ENCODE measurements at places on chromosomes 7 and 10. TPM values are rescaled to one million over a fixed set of nuclear protein-coding genes. Genes with fewer than 3 reads are reported as not detected.

DNA sequence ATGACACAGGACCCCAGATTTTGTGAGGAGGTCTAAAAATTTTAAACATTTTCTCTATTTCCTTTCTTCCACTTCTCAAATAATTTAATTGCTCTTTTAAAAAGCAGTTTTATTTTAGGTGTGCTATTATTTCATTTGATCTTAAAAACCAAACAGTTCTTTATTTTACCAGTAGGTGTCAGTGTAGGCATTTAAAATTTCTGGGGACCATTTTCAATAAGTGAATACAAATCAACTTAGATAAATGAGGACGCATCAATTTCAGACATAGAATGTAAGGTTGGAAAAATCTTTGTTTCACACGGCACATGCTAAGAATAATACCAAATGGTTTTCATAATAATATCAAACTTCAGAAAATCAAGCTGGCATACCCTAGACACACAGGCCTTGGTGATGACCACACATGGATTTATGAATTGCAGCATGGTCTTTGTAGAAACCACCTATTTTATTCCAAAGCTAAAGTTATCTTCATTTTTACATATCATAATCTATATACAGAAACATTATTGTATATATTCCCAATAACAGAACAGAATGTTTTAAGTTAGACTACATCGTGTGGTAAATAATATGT, 127.6 kb upstream of the SLC26A5 start:
- DNase-seq: peak; percentile 81

DNA sequence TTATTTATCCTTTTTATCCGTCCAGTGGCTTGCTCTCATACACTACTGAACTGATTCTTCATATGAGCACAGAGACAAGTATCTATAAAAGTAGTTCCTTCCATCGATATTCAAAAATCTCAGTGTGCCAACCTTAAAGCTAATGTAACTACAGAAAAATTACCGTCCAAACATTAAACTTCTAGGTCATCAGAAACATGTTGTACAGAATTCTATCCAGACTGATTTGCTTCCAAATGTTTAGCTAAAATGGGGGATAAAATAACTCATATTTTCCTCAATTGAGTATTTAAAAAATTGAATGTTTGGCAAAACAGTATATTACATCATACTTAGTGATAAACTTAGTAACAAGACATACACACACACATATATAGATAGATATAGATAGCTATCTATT, 584.7 kb upstream of the SEMA3D start:
- DNase-seq: no peak

DNA sequence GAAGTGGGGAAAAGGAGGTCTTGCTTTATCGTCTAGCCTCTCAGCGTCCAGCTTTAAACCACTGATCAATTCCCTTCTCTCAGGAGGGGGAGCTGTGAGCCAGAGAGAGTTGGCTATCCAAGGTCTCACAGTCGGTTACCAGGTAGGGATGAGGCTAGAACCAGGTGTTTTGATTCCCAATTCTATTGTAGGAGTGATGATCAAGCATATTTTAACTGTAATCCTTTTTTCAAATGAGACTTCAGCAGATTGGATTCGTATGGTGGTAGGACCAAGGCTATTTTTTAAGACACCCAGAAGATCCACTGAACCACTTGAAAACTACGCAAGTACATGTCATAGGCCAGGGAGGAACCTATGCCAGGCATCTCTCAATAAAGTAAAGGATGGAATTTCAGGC, 8.4 kb downstream of the MINDY4 start:
- no peak for DNase-seq

- no peak for DNase-seq
Observed at GRCh38 chr7:141943846-141944245, 2.9 kb downstream of the CLEC5A start.

GRCh38 chr7:7257899-7258692, 75.8 kb downstream of the C1GALT1 start:
- no peak for DNase-seq

FKBP6 gene
- total RNA-seq: not detected

- DNase-seq: no peak
Observed at GRCh38 chr7:2934211-2934731, 90.2 kb upstream of the GNA12 start.

- DNase-seq: no peak
Observed at GRCh38 chr10:123913688-123914268, 22.2 kb upstream of the CPXM2 start.

DNA sequence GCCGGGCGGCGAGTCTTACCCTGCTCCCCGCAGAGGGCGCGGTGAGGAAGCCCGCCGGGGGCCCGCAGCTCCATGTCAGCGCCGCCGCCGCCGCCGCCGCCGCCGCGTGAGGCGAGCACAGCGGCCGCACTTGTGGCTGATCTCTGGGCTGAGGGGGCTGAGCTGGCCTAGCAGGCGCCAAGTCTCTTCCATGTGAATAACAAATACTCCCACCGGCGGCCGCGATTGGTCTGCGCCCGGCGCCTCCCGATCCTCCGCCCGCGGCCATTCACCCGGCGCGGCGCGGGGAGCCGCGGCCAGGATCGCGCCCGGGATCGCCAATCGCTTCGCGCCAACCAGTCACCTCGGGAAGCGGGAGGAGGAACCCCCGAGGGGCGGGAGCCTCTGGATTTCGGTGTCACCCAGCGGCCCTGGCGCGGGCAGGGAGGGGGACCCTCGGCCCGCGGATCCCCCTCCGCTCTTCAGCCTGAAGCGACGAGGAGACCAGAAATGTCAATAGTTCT, at the start of gene GRM8:
GRM8 (minus strand) TSS at position 164 of the 503 bp plus-strand sequence.
- peak; percentile 20 for DNase-seq

GRCh38 chr10:77005871-77006270, 631.7 kb downstream of the KCNMA1 start:
- peak; percentile 87 for DNase-seq

DNA sequence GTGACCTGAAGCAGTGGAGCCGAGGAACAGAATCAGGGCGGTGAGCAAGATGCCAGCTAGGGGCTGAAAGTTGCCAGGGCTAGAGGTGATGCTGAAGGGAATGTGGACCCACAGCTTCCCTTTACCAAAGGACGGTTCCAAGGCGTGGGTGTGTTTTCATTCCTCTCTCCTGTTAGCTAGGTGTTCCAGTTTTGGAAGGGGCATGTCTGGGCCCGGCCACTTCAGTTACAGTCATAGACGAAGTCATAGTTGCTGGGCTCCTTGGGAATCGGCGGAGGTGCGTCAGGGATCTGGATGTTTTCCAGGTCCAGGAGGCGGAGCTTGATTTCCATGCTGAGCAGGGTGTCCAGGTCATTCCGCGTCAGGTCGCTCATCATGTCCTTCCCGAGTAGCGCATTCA, 131.0 kb upstream of the AOAH start:
- no peak for DNase-seq

FEZF1 gene
- total RNA-seq: not detected

DNA sequence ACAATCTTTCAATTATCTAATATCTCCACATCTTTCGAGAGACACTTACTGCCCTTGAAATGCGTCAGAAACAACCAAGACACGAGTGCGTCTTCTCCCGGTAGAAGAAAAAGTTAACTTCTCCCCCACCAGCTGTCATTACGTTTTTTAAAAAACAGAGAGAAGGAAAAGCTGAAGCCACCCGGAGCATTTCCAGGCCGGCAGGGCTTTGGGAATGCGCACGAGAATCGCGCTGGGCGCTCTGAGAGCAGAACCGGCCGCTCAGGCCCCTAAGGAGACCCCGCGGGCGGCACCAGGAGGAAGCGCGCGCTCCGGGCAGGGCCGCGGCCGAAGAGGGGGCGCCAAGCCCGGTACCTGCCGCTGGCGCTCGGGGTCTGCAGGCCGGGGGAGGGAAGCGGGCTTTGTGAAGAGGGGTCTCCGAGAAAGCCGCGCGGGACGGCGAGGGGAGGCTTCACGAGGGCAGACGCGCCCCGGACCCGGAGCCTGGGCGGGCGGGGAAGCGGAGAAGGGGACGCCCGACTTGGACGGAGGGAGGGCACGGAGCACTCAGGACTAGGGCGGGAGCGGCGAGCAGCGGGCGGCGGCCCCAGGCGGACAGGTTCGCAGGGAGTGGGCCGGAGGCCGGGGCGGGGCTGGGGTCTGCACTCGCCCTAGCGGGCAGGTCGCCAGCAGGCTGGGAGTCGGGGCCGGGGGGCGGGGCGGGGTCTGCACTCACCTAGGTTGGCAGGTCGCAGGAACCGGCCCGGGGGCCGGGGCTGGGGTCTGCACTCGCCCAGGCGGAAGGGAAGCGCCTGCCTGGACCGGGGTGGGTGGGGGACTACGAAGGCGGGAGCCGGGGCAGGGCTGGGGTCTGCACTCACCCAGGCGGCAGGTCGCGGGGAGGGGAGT, 932 bp downstream of the ESYT2 start:
- DNase-seq: peak; percentile 19

EXOC6 gene
- total RNA-seq: 10.6 TPM

DNA sequence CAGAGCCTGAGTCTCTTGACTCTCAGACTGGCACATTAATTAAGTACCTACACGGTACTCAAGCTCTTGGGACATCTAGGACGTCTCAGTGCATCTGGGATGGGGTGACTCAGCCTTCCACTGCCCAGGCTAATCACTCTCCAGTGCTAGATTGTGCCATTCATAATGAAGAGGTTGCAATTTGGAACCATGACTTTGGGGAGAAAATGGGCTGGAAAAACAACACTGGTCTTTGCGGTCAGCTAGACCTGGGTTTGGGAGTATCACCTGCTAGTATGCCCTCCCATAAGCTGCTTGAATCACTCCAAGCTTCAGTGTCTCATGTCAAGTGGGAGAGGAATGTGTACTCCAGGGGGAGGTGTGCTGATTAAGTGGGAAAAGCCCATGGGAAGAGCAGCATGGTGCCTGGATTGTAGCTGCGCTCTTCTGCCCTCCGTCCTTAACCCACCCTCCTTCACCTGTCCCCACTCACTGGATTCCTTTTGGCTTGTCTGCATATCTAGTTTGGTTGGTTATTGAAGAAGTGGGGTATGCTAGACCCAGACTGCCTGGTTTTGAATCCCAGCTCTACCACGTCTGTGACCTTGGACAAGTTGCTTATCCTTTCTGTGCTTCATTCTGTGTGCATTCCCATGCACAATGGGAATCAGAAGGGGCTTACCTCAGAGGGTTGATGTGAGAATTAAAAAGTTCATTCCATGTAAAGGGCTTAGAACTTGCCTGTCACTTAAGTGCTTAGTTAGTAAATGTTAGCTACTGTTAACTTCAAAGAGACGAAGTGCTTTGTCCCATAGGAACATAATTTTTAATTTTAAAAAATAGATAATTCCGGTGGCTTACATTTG, 3.8 kb downstream of the NFE2L3 start:
- DNase-seq: no peak

- no peak for DNase-seq
Observed at GRCh38 chr10:129244298-129244697, 222.7 kb upstream of the MGMT start.

ZNF716 gene
- not detected for total RNA-seq

DNA sequence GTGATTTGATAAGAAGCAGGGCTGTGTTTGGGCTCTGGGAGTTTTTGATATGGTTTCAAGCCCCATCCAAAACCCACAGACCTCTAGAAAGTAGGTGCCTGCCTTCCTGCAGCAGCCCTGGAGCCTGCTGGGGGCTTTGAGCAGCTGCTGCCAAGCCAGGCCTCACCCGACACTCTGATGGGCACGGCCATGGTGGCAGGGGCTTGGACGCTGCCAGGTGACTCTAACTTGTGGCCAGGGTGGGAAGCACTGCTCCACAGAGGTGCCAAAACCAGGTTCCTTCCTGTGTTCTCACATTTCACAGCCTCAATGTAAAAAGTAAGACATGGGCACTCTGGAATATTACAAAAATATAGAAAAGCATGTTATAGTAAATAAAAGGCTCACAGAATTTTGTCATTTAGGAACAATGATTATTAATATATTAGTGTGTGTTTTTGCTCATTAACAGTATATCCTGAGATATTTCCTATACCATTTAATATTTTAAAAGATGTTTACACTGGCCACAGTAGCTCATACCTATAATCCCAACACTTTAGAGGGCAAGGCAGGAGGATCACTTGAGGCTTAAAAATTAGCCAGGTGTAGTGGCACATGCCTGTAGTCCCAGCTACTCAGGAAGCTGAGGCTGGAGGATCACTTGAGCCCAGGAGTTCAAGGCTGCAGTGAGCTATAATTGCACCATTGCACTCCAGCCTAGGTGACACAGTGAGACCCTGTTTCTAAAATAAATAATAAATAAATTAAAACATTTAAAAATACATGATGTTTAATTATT, 95.1 kb downstream of the EGFR start:
- no peak for DNase-seq

KCND2 gene
- total RNA-seq: not detected

- no peak for DNase-seq
Observed at GRCh38 chr10:113430634-113431397, 122.0 kb upstream of the HABP2 start.

RAMP3 gene
- total RNA-seq: not detected

ADARB2 gene
- not detected for total RNA-seq

GRCh38 chr7:123682690-123683089, 27.0 kb downstream of the LMOD2 start:
- peak; percentile 63 for DNase-seq

DNA sequence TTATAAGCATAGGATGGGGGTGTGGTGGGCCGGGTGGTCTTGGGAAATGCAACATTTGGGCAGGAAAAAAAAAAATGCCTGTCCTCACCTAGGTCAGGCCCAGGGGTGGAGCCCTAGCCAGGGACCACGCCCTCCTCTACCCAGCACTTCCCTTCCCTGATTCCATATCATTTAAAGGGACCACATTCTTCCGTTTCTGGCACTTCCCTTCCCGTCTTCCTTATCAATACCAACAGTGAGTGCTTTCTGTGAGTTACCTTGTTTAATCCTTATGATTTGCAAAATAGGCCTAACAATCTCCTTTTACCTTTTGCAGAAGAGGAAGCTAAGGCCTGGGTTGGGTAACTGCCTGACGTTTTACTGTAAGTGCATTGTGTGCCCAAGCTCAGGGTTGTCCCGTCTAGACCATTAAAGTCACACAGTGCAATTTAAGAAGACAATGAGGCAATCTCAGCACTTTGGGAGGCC, 16.7 kb upstream of the C10orf95 start:
- DNase-seq: no peak

PALD1 gene
- 34.8 TPM for total RNA-seq

DNA sequence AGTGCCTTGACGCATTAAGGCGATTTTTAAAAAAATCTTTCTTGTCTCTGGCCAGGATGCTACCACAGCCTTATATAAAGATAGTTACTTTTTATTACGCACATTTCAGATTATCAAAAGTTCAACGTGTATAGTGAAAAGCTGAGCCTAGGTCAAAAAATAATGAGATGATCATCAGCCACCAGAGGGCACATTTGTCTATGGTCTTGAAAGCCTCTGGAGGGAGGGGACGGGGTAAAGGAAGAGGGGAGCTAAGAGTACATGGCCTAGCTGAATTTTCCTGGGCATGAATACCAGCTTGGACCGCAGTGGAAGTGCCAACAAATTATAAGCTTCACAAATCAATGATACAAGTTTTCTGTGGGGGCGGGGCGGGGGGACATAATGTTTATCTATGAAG, 285.9 kb upstream of the SMIM30 start:
- DNase-seq: no peak

- no peak for DNase-seq
Observed at GRCh38 chr7:41870461-41871138, 167.7 kb upstream of the INHBA start.

- DNase-seq: peak; percentile 93
Observed at GRCh38 chr10:102449321-102450123, 1.8 kb downstream of the C10orf95 start.
